ENCODE measurements at places on chromosomes 13 and 19. TPM values are rescaled to one million over a fixed set of nuclear protein-coding genes. Genes with fewer than 3 reads are reported as not detected.

DNA sequence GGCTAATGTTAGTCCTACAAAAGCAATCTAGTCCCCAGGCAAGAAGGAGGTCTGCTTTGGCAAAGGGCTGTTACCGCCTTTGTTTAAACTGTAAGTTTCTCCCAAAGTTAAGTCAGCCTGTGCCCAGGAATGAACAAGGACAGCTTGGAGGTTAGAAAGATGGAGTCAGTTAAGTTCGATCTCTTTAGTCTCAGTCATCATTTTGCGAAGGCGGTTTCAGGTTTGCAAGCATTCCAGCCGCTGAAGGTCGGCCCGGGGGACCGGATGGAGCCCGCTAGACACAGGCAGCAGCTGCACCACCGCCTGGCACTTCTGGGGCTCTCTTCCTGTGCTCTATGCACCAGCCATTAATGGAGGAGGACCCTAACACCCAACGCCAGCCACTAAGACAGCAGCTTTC is 91.3 kb downstream of the STK24 start:
- no peak for DNase-seq

GRCh38 chr13:92677571-92677970 is 549.0 kb upstream of the GPC6 start:
- peak; percentile 36 for DNase-seq

GRCh38 chr13:32022311-32022710 is 9.3 kb upstream of the FRY start:
- DNase-seq = no peak

Gene CEACAM3
- total RNA-seq = not detected

Gene DAPK3
- total RNA-seq = 121 TPM

Gene KLK12
- not detected for total RNA-seq
